ENCODE measurements at places on chromosomes 11 and 22.

- DNase-seq = no peak
Observed at GRCh38 chr11:130765951-130766649, 150.2 kb downstream of the SNX19 start.

- no peak for DNase-seq
Observed at GRCh38 chr11:82842019-82842418, 58.2 kb downstream of the PRCP start.

GRCh38 chr11:8258289-8258688 lies 5.4 kb downstream of the LMO1 start:
- DNase-seq = no peak

- DNase-seq = no peak
Observed at GRCh38 chr11:129536338-129536737, 160.7 kb downstream of the BARX2 start.

DNA sequence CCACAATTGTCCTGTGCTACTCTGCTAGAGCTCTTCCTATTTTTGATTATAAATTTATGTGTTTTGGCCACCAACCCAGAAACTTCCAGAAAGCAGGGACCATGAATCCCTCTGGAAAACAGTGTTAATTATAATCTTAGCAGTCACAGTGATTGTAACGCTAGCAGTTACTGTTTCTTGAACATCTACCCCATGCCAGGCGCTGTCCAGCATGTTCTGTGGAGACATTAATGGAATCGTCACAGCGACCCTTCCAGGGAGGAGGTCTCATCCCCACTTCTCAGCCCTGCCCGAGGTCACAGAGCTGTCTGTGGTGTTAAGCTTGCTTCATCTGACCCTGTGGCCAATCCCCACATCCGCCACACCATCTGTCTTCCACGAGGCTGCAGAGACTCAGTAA lies 13.9 kb upstream of the PNPLA5 start:
- DNase-seq = no peak

- DNase-seq = no peak
Observed at GRCh38 chr11:113991170-113991569, 16.3 kb downstream of the HTR3A start.

DNA sequence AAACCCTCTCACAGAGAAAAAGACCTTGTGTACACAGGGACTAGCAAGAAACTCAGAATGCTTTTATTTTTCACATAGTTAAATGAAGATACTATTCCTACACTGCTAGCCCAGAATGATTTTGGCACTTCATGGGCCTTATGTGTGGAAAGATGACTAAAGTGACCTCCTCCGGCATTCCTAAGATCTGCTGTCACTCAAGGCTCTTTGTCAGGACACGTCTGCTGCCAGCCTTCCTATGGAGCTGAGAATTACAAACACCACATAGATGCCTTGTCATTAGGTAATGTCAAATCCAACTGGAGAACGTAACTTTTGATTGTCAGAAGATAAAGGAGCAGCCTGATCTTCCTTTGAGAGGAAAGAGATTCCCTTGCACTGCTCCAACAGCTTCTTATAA lies 249.1 kb downstream of the FAT3 start:
- no peak for DNase-seq

DNA sequence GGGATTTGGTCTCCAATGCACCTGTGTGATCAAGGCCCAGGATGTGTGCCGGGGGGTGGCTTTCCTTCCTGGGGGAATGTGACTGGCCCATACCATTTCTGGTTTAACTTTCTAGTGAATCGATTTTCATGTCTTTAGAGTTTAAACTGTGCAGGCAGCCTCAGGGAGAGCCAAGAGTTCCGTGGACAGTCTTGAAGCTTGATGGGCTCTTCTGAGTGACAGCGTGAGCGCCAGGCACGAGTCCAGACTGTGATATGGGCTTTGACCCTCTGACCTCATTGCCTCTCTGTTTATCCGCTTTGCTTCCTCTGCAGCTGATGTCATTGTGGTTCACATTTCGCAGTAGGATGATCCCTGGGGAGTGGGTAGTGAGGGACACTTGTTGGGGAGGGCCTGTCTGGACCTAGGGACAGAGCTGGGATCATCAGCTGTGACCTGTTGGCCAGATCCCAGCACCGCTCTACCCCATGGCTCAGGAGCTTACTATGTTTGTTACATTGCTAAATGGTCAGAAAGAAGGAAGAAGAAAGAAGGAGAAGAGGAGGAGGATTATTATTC lies 80.6 kb upstream of the CLDN5 start:
- no peak for DNase-seq

- no peak for DNase-seq
Observed at GRCh38 chr11:121703201-121703600, 250.4 kb upstream of the SORL1-AS1 start.

DNA sequence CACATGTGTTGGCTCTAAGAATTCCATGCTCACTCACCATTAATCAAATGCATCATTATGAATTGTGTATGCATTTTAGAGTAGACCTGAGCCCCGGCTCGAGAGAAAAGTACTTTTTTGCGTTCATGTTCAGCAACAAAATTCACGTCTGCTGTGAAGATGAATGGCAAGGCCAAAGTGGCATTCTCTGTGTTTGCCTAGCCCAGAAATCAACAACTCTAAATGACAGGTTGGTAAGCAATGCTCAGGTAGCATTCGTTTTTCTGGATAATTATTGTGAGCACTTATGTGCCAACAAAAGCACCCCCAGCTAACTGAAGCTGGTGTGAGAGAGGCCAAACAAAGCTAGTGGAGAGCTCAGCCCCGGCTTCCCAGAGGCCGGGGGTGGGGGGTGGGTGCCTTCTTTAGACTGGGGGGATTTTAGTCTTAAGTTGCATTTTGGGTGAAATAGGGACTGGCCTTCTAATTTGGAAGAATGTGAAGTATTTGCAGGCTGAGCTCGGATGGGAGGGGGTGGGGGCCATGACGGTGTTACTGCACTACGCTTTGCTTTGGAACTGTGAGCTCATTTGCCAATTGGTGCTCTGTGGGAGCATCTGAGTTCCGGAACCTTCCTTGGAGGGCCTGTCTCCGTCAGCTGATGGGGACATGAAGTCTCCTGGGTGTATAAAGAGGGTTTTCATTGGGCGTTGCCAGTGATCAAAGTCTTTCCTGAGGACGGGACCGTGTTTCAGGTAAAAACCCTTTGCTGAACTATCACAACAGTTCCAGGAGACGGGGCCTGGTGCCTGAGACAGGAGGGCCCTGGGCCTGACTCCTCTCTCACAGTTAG lies 29.0 kb upstream of the ALX4 start:
- no peak for DNase-seq

GRCh38 chr11:75280770-75281468 lies 40.3 kb downstream of the TPBGL start:
- no peak for DNase-seq

DNA sequence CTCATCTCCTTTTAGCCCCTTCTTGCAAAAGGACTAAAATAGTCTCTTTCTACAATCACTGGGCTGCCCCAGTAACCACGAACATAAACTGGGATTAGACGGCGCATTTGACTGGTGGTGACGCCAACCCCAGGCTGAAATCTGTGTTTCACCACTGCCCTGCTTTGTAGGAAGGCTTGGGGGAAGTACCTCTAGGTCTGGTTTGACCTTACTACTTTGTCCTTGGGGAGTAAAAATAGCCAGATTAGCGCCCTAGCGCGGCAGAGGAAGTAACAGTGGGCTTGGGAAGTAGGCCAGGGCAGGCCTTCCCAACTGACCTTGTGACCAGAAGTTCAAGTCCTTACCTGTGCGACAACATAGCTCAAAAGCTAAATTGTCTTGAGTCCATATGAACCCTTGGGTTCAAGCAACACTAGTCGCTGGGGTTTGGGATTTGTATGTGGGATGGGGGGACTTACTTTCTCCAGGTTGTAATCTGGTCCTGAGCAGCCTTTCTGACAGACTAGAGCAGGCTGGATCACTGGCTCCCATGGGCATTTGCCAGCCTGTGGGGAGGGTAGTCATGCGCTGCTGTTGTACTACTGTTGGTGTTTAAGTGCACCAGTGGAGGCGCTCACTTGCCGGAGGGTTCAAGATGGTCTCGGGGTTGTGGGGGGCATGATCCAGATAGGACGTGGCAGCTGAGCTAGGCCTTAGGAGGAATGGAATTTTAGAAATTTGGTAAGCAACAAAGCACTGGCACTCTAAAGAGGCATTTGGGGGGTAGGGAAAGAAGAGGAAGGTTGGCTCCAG lies 953 bp upstream of the PACS1 start:
- DNase-seq = peak; percentile 61

DNA sequence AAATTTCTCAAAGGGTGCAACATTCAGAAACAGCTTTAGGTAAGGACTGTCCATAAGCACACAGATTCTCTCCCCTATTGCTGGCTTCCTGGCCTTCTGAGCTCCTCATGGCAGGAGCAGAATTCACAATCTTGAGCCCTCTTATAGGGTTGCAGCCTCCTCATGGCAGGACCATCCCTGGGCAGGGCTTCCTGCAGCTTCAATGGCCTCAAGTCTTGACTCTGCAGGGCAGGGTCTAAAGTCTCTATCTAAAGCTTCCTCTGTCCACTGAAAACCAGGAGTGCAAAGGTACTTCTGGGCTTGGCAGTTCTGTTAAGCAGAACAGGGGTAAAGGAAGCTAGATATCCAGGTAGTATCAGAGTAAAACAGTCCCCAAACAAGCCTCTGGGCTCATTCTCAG lies 28.7 kb downstream of the TUB start:
- no peak for DNase-seq

DNA sequence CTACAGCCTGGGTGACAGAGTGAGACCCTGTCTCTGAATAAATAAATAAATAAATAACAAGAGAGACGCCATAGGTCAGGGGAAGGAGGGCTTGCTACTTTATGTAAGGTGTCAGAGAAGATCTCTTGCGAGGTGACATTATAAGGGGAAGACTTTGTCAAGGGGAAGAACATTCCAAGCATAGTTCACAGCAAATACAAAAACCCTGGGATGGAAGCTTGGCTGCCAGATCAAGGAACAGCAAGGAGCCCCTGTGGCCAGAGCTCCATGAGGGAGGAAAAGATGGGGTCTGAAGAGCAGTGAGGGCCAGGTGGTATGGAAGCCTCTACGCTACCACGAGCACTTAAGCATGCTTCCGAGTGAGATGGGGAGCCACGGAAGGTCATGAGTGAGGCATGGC lies 62.3 kb downstream of the AHNAK start:
- DNase-seq = no peak

DNA sequence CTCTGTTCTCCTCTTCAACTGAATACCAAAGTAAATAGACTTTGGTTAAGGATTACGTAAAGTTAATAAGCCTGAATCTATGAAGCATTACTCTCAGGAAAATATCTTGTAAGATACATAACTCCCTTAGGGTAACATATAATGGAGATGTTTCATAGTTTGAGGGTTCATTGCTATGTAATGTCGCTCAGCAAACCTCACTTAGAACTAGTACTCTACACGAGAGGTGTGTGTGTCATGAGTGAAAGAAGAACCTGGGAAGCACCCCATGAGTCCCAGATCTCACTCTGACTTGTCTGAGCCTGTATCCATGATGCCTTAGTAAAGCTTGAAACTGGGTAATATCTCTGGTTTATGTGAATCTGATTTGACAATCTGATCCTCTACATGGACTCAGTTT lies 429.5 kb upstream of the ANO3 start:
- no peak for DNase-seq

DNA sequence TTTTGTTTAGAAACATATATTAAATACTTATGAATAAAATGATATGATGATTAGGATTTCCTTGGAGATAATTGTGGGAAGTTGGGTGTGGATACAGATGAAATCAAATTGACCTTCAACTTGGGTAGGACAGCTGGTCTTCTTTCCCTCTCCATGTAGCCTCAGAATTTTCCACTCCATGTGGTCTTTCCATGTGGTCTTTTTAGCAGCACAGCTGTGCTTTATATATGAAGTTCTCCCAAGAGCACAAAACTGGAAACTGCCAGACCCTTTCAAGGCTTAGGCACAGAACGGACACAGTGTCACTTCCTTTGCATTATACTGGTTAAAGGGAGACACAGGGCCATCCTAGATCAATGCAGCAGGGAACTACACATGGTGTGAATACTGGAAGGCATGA lies 28.6 kb downstream of the FAM76B start:
- no peak for DNase-seq

GRCh38 chr11:62062223-62062861 lies 61.5 kb upstream of the INCENP start:
- DNase-seq = no peak

- DNase-seq = no peak
Observed at GRCh38 chr22:35092406-35092805, 26.4 kb downstream of the ISX start.

DNA sequence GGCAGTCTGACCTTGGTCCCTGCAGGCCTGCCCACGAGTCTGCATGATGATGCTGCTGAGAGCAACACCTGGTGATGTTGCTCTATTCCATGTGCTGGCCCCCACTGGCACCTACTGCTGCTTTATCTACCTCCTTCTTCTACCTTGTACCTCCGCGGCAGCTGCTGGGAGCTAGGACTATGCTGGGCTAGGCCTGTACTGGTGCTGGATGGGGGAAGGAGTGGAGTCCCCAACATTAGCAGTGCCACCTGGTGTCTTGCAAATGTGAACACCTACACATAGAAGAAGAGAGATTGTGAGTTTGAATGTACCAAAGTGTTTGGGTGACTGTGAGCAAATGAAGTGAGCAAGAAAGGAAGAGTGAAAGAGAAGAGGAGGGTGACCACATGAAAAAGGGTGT lies 30.5 kb downstream of the PTPN5 start:
- no peak for DNase-seq

DNA sequence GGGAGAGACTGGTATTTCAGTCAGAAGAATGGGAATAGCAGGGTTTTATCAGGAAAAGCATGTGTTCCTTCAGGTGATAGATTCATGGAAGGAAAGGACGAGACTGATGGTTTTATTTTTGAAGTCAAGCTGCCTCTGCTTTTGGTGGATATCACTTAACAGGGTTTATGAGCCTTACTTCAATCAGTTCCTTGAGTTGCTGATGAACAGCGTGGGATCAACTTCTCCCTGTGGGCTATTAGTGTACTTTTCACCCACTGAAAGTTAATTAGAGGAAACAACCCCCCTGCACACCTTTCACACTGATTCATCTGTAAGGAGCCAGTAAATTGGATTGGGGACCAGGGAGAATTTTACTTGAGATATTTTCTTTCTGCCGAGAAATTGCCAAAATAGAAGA lies 479.0 kb downstream of the NELL1 start:
- DNase-seq = no peak

DNA sequence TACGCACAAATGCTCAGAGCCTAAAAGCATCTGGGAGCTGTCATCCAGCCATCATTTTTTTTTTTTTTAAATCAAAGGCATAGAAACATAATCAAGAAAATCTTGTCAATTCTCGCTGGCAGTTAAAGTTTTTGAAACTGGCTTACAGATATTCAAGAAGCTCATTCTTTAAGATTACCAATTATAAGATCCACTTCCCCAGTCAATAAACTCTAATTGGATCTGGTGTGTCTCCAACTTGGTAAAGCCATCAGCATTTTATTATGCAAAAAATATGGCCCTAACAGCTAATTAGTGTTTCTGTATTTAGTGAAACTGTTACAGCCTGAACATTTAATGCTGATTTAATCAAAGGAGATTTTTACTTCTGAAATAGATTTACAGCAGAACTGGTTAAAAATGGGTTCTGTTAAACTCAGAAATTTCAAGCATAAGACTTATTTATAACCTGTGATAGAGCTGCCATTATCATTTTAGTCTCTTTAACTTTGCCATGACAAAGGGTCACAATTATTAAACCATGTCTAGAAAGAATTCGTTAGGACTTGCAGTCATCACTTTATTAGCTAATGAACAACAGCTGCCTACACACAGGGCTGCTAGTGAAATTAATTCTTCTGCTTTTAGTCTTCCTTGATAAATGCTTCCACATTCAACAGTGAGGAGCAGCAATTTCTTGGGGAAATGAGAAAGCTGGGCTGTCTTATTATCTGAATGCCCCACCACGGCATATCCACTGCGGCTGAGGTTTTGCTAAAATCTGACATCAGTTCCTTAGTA lies 176.4 kb upstream of the PITPNB start:
- no peak for DNase-seq

Data from prostate gland (tissue), 2 donors.